Spinal cord (tissue), 10 donors: ENCODE measurements at places on chromosomes 7 and 10. TPM values are rescaled to one million over a fixed set of nuclear protein-coding genes. Genes with fewer than 3 reads are reported as not detected.

The OPTN gene
- total RNA-seq: 54.3 TPM

The ASB10 gene
- total RNA-seq: not detected

The JAKMIP3 gene
- 4.5 TPM for total RNA-seq

The EN2 gene
- total RNA-seq: not detected

The GRID1 gene
- total RNA-seq: 7.6 TPM
